ENCODE measurements at places on chromosomes 12 and 14.

- DNase-seq = no peak
Measured at GRCh38 chr14:69712599-69713088, 54.3 kb upstream of the SRSF5 start.

DNA sequence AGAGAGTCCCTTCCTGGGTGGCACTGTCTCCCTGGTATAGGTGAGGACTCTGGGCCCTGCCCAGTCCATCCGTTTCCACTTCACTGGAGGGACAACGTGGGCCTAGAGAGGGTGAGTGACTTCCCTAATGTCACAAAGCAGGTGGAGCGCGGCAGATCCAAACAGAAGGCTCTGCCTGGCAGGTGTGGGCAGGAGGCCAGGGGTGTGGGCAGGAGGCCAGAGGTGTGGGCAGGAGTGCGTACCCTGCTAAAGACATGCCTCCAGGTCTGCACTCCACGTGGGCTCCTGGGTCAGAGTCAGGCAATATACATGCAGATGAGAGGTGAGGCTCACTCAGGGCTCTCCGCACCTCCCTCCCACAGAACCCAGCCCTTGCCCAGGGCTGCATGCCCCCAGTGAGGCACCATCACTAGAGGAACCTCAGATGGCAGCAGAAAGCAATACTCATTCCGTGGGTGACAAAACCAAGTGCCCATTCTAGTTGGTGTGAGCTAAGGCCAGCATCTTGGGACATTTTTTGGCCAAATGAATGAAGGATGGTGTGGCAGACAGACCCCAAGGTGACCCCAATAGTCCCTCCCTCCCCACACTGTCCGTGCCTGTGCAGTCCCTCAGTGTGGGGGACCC, 271.6 kb upstream of the RTL1 start:
- no peak for DNase-seq

DNA sequence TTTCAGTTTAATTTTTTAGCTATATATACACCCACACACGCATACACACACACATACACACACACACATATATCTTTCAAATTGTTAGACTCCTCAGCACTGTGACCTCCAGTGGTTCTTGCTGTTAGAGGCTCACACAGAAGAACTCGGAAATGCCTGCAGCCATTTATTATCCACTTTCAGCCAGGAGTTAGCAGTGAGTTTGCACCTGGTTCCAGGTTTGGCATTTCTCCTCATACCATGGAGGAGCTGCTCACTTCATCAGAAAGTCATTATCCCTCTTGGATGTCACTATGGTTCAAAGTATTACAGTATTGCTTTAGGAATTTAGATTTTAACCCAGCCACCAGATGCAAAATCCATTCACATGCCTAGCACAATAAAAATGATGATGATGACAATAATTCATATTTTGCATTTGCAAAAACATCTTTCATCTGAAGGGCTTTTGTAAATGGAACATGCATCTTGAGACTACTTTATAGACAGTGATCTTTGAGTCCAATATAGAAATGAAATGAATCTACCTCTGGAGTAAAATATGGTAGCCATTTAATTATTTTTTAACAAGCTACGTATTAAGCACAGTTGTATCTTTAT, 42.3 kb downstream of the NPAS3 start:
- DNase-seq = no peak

GRCh38 chr14:53048631-53049030, 97.8 kb upstream of the FERMT2 start:
- DNase-seq = no peak

- no peak for DNase-seq
Measured at GRCh38 chr12:3655328-3655900, 97.5 kb downstream of the CRACR2A start.

GRCh38 chr12:109734219-109735000, 20.8 kb downstream of the FAM222A start:
- DNase-seq = peak; percentile 33

DNA sequence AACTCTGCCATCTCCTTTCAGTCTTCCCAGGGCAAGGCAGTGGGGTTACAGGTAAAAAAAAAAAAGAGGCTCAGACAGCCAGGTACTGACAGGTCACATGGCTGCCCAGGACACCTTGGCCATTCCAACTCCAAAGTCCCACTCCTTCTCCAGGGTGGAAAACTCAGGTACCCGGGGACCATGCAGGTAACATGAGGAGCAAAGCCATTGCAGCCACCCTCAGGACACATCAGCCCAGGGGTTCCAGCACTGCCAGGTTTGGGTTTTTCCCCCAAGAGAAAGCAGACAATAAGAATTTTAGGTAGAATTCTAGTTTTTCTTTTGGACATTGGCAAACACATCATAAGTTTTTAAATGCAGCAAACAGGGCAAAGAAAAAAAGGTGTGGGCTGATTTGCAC, 15.3 kb downstream of the FAM222A start:
- no peak for DNase-seq

DNA sequence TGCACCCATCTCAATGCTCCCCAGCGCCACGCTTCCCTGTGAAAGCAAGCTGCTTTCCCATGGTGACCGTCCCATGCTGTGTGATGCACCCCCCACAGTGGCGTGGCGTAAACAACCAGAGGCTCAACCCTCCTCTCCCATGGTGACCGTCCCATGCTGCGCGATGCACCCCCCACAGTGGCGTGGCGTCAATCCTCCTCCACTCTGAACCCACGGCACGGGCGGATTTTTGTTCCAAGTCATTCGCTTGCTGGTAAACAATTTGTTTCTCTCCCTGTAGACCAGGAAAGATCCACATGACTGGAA, 8.9 kb downstream of the STX2 start:
- no peak for DNase-seq

DNA sequence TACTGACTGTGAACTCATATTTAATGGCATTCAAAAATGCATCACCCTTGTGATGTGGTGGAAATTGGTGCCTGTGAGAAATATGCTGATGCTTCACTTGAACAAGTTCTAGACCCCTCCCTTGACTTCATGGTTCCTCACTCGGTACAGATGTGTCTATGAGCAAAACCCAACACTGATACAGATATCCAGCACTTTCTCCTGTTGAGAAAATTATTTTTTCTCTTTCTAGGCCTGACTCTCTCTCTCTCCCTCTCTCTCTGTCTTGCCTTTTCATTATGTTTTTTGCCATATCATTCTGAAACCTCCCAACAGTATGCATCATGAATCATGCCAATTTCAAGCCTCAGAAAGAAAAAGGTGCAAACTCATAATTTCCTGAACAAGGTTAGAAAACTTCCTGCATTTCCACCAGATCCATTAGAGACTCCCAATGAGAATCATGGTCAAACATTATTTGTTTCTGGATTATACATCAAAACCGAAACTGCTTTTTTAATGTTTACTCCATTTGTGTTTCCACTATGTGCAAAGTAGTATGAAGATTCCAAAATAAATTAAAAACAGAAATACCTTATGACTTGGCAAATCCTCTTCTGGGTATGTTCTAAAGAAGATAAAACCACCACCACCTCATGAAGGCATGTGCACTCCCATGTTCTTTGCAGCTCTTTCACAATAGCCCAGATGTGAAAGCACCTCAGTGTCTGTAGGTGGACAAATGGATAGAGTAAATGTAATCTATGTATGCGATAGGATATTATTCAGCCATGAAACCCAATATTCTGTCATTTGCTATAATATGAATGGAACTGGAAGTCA, 543.6 kb downstream of the TMEM121 start:
- DNase-seq = no peak

DNA sequence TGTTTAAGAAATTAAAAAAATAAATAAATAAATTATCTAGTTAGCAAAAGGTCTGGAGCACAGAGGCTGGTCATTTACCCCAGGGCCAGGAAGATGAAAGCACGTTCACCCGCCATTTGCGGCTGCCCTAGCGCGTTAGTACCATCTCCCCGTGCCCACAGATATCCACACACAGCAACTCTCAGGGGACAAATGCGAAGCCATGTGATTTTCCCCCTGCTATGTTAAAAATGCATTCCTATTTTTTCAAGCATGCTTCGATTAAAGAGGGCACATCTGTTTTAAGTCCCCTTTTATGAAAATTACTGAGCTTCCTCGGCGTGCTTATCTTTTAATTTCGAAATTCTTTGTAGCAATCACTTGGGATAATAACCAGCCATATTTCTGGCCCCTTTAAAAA, 56.9 kb upstream of the PIWIL1 start:
- DNase-seq = no peak

- no peak for DNase-seq
Measured at GRCh38 chr12:24815114-24815423, 133.8 kb downstream of the BCAT1 start.

DNA sequence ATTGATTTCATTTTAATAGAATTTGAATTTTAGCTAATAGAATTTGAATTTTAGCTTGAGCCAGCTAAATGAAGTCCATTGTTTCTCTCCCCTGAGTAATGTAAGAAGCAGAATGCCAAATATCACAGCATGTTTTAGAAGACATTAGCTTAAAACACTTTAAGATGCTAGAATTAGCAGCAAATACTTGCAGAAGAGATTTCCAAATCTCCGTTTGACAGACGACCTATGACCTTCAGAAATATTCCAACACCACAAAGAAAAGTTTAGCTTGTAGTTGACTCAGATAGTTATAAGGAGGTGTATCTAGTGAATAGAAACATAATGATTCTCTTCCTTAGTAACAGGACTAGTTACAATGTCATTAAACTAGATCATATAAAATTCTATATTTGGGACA, 51.7 kb upstream of the MYF6 start:
- DNase-seq = no peak

- no peak for DNase-seq
Measured at GRCh38 chr14:47606566-47606965, 68.8 kb downstream of the MDGA2 start.

Data from activated CD8-positive, alpha-beta memory T cell treated with anti-CD3 and anti-CD28 coated beads for 24 hours (primary cell).